ENCODE measurements at places on chromosomes 7 and 10.
A peak's percentile ranks its signal among the peaks of the same experiment; 100 is the strongest.

GRCh38 chr10:600876-601659 lies 88.4 kb downstream of the DIP2C start:
- no peak for DNase-seq

- no peak for DNase-seq
Observed at GRCh38 chr7:74283858-74284447, 5.3 kb upstream of the CLIP2 start.

DNA sequence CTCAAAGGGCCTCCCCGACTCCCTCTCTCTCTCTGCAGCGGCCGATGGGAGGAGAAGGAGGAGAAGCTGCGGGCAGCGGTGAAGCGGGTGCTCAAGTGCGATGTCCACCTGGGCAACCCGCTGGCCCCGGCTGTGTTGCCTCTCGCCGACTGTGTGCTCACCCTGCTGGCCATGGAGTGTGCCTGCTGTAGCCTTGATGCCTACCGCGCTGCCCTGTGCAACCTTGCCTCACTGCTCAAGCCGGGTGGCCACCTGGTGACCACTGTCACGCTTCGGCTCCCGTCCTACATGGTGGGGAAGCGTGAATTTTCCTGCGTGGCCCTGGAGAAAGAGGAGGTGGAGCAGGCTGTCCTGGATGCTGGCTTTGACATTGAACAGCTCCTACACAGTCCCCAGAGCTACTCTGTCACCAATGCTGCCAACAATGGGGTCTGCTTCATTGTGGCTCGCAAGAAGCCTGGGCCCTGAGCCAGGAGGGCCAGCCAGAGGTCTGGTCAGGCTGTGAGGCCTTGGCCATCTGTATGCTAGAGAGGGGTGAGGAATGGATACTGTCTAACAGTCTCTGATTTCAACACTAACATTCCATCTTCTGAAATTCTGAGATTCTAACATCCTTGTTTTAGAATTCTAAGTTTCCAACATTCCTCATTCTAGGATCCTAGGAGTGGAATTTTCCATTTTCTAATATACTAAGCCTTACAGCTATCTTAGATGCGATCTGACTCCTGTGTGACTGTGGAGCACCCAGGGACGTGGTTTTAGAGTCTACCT lies 3.6 kb downstream of the INMT start:
- no peak for DNase-seq

GRCh38 chr7:24024276-24025068 lies 259.5 kb upstream of the NPY start:
- no peak for DNase-seq

- DNase-seq = no peak
Observed at GRCh38 chr7:4103352-4104091, 578.6 kb upstream of the FOXK1 start.

DNA sequence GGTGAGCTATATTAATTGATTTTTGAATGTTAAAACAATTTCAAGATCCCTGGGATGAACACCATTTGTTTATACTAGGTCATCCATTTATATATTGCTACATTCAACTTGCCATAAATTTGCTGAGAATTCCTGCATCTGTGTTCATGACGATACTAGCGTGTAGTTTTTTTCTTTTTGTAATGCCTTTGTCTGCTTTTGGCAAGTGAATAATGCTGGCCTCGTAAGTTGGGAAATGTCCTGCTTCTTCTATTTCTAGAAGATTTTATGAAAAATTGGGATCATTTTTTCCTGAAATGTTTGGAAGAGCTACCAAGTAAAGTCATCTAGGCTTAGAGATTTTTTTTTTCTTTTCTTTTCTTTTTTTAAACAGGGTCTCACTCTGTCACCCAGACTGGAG lies 12.9 kb upstream of the MEST start:
- no peak for DNase-seq

DNA sequence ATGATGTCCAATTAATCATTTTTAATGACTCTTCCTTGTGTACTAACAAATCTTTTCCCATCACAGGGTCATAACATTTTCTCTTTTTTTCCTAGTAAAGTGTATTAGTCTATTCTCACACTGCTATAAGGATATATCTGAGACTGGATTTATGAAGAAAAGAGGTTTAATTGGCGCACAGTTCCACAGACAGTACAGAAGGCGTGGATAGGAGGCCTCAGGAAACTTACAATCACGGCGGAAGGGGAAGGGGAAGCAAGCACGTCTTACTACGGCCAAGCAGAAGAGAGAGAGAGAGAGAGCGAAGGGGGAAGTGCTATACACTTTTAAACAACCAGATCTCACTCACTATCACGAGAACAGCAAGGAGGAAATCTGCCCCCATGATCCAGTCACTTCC lies 359.4 kb upstream of the NFE2L3 start:
- no peak for DNase-seq

DNA sequence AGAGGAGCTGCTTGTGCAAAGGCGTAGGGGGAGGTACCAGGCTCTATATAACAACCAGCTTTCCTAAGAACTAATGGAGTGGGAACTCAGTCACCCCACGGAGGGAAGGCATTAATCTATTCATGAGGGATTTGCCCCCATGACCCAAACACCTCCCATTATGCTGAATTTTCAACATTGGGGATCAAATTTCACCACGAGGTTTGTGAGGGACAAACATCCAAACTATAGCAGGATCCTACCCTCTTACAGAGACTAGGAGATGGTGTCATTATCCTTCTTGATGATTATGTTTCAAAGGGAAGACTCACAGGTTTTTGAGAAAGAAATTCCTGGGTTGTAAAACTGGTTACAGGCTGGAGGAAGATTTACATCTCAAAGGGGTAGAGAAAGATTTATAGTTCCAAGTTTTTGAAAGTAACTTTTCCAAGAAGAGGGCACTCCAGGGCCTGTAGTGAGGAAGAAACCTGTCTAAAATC lies 295.0 kb upstream of the DKK1 start:
- no peak for DNase-seq

DNA sequence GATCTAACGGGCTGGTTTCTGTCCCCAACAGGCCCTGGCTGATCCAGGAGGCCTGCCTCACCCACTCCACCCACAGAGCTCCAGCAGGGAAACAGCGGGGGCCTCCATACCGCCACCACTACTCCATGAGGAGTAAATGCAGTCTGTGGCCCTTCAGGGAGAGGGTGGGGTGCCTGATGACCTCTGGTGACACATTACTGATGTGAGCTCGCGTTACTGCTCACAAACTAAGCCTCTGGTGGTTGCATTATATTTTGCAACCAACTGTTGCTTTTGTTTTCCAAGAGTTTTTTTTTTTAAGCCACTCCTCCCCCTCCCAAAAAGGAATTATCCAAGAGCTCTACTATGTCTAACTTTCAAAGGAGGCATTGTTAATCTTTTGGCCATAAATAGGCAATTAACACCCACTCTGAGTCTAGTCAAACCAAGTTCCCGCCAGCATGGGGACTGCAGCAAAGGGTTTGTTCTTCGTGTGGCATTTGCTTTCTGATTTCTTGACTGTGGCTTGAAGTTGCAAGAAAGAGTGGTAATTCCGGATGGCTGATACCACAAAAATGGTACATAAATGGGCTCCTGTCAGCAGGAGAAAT lies 72.6 kb downstream of the FAM53B start:
- no peak for DNase-seq

DNA sequence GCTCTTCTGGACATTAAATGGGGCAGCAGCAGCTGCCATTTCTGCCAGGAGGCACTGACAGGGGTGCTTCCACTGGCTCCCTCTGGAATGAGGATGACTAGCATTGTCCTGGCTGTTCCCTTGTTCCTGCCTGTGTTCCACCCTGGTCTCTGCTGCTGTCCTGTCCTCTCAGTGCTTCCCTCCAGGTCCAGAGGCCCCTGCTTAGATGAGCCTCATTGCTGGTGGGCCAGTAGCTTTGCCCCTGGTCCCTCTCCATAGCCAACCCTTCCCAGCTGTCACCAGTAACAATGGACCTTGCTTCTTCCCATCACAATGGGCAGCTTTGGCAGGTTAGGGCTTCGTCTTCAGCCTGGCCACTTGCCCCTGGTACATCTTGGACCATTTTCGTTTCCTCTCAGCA lies 561.1 kb downstream of the TCERG1L start:
- no peak for DNase-seq

DNA sequence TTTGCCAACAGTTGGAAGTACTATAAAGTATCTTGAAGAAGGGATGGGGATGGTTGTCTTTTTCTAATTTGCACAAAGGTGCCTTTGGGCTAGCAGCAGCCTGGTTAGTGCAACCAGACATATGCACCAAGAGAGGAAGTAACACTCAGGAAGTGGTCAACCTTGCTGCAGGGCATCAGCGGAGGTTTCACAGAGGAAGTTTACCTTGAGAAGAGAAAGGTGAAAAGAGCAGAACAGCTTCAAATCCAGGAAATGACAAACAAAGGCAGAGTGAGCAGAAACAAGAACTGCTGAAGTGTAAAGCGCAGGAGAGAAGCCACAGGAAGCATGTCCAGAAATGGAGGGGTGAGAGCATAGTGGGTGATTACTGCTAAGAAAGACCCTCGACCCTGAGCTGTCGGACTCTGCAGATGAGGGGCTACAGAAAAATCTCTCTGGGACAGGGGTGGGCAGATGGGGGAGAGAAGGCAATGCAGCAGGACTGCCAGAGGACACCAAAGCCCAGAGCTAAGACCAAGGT lies 66.9 kb downstream of the STK17A start:
- no peak for DNase-seq

- no peak for DNase-seq
Observed at GRCh38 chr10:86162696-86163400, 203.7 kb downstream of the GRID1 start.

DNA sequence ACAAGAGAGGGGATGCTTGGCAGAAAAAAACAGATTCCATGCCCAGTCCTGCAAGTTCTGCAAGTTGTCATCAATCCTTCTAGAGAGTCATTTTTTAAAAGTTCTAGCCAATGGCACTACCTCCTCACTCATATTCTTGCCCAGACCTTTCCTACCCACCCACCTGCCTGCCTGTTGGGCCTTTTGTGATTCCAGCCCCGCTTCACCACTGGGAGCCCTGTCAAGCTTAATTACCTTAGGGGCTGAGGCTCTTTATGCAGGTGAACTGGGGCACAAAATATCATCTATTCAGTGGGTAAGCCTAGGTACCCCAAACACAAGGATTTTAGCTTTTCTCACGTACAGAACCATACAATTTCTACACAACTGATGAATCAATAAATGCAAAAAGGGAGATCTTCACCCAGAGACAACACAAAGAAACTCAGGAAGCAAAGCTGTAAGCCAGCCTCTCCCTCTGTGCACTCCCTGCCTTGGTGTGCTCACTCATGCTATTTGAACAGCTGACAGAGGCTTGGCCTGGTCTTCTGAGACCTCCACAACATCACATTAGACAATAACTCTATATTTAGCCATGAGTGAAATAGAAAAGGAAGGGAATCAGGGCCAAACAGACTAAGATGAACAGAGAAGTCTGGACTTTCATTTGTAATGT lies 222.6 kb downstream of the HTR7 start:
- no peak for DNase-seq

DNA sequence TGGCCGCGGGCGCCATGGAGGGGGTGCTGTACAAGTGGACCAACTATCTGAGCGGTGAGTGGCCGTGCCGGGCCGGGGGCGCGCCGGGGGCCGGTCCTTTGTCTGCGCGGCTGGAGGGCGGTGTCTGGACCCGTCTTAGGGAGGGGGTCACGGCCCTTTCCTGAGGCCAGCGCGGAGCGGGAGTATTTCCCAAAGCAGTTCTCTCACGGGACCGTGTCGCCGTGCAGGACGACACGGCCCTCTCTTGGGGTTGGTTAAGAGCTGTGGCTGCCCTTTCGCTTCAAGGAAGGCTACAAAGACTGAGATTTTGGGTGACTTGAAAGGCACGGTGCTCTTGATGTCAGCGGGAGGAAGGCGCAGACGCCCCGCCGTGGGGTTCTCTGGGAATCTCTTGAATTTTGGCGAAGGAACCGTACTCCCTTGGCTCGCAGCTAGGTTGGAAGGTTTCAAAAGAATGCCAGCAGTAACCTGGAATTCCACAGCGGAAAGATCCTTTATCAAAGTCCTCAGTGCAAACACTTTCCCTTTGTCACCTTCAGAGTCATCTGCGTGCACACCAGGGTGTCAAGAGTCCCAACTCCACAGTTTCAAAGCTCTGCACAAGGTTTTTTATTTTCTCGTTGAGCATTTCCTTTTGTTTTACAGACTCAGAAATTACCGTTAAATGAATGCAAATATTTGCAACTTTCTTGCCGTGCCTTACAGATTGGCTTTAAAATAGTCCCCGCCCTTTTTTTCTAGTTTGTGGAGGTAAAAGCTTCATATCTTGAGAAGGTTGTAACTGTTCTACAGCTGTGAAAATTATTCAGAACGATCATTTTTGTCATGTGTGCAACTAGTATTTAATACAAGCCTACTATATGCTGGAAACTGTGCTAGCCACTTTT lies 780 bp downstream of the PLEKHA8 start:
- DNase-seq = peak; percentile 53

DNA sequence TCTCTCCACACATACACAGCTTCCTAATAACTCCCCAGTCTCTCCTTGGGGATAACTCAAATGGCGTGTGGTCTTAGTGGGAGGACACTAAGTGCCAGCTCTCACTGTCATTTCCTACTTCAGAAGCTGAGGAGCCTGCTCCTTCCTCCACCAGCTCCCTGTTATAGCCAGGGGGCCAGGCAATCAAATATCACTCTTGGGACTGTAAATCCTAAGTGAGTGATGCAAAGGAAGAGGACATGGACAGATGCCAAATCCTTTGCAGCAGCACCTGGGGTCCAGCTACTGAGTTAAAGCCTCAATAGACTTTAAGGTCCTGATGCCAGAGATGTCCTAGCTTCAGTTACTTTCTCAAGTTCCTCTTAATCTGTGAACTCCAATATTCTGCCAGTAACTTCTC lies 34.1 kb downstream of the SEM1 start:
- no peak for DNase-seq

DNA sequence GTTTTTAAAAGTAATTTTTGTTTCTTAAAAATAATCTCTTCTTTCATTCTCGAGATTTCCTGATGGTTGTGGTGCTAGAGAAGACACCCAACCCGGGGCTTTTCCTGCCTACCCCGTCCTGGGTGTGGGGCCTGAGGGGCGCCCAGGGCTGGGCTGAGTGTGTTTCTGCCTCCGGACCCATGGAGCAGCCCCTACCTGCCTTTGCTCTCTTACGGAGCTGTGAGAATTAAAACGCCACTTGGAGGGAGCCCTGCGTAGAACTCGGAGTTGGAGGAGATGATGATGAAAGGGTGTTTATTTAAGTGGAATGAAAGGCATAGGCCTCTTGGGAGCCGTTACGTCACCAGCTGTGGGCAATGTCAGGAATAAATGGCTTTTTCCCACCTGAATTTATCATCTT lies 261.8 kb upstream of the SHH start:
- no peak for DNase-seq

DNA sequence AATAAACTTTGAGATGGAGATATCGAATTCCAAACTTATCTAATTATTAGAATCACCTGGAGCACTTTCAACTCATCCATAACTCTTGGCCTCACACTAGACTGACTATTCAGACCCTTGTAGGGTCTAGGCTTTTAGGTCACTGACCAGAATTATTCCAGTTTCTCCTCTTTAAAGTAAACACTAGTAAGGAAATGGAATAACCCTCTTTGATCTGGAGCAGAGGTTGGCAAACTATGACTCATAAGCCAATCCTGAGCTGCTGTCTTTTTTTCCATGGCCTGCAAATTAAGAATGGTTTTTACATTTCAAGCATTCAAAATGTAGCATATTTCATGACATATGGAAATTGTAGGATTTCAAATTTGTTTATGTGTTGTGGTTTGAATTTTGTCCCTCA lies 1601.9 kb downstream of the REEP3 start:
- no peak for DNase-seq

Data from left colon (tissue), 2 donors.